Osteoblast (primary cell): ENCODE measurements at places on chromosomes 3 and 15.
A peak's percentile ranks its signal among the peaks of the same experiment; 100 is the strongest.

- no peak for DNase-seq
Observed at GRCh38 chr3:71360764-71361163, 222.8 kb downstream of the FOXP1 start.

DNA sequence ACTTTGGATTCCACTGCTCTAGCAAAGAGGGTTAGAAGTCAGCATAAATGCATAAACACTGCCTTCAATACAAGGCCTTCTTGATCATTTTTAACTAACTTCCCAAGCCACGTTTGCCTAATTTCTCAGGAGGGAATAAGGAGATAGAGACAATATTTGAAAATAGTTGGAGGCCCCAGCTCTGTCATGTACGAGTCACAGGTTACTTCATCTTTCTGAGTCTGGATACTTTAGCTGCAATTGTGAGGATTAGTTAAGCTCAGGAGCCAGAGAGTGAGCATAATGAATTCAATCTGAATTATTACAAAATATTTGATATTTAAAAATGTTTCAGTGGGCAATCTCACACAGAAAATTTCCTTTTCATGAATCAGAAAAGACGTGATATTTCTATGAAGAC is 298.9 kb downstream of the SHOX2 start:
- no peak for DNase-seq

GRCh38 chr3:53837331-53837730 is 8.9 kb downstream of the CHDH start:
- no peak for DNase-seq

- DNase-seq: no peak
Observed at GRCh38 chr3:177778633-177779032, 581.4 kb upstream of the TBL1XR1 start.

DNA sequence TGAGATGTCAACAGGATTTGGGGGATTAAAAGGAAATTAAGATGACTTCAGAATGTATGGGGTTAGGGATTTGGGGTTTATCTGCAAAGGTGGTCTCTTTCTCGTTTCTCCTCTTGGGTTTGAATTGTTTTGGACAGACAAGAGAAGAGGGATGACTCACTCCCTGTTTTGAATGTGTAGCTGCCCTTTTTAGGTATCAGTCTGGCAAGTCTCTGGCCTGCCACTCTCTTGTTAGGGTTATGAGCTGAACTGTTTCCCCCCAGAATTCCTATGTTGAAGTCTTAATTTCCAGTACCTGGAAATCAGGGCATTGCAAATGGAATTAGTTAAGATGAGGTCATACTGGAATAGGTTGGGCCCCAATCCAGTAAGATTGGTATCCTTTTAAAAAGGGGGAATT is 291.7 kb downstream of the MEX3B start:
- DNase-seq: peak; percentile 67

GRCh38 chr3:9582332-9582731 is 28.7 kb upstream of the LHFPL4 start:
- no peak for DNase-seq

DNA sequence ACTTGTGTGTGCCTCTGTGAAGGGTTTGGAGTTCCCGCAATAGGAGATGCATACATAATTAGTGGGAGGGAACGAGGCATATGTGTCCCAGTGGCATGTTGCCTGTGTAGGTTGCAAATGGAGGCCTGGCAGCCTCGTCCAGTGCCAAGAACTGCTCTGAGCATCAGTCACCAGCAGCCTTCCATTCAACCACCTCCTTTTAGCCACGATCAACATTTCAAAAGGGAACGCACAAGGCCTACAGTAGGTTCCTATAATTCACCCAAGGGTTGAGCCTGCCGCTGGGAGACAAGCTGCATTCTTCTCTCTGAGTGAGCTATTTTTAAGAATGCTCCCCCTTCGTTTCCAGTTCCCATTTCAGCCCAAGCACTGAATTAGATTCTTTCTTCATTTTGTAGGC is 78.8 kb upstream of the CTNNB1 start:
- no peak for DNase-seq
